Hepatic stellate cell (primary cell): ENCODE measurements at places on chromosomes 7 and 10.
A peak's percentile ranks its signal among the peaks of the same experiment; 100 is the strongest.

- no peak for DNase-seq
Measured at GRCh38 chr7:153381275-153382040, 621.9 kb downstream of the ACTR3B start.

DNA sequence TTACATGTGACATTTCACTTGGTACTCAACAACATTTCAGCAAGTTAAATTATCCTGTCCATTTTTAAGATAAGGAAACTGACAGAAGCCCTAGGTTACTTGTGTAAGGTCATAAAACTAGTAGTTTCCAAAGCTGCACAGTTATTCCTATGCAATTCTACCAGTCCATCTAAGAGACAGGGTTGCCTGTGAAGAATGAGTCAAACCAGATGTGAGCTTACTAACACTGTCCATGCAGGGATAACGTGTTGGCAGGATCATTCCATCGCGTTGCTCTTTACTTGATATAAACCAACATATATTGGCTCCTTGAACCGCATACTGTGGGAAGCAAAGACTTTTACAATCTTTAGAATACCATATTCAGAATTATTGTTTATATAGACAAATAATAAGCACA, 280.9 kb upstream of the HGF start:
- no peak for DNase-seq

DNA sequence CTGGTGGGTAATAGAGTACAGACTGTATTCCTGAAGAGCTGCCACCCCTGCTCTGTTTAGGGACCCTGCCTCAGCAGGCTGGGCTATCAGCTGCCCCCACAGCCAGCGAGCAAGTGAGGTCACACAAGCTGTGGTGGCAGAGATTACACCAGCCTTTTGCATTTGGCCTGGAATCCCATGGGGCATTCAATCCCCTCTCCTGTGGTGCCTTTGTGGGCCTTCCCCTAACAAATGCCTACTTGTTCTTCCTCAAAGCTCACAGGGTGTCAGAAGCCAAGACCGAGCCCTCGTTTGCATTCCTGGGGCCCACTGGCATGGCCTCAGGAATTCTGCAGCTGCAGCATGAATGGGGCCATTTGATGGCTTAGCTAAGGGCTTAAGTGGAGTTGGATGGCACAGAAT, 212.7 kb upstream of the PHYHIPL start:
- DNase-seq, result no peak

DNA sequence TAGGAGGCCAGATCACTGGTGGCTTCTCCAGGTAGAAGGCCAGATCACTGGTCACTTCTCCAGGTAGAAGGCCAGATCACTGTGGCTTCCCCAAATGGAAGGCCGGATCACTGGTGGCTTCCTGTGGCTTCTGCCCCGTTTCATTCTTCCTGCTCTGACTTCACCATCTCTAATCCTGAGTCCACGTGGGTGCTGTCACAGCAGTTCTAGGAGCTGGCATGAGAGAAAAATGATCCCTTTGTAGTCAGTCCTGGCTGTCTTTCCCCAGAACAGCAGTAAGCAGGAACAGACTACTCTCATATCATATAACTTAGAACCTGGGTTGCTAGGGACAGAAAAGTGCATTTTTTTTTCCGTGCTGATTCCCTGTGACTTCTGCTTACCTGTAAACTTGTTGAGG, 90.9 kb downstream of the ACTR3B start:
- DNase-seq, result no peak

DNA sequence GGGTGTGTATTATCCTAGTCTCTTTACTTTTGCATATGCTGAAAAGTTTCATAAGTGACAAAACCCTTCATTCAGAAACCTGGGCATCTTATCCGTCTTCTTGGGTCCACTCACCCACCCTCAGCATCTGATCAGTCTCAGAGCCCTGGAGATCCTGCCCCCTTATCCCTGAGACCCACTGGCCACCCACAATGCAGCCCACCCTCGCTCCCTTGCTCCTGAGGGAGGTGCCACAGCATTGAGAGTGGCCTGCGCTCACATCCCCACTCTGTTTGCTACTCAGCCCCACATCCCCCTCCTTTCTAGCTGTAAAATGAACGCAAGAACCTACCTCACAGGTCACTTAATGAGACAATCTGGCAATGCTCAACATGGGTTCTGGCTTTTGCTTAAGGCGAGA, 27.3 kb downstream of the PDIA4 start:
- DNase-seq, result no peak

DNA sequence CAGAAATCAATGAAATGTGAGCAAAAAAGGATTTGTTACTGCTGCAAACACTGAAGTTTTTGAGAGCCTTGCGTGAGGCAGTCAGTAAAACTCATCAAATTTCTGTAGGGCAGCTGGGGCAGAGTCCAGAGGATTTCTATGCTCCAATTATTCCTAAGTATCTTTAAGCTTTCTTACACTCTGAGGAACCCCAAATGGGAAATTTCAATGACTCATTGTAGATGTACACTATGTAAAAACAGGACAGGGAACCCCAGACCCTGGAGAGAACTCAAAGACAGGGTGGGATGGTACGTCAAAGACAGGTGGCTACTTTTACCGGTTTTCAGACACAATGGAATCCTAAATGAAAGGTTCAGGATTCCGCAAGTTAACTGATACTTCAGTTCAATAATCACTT, 120.2 kb downstream of the TNS3 start:
- DNase-seq, result no peak

- DNase-seq, result peak; percentile 23
Measured at GRCh38 chr10:60203993-60204618, 185.6 kb downstream of the ANK3 start.

DNA sequence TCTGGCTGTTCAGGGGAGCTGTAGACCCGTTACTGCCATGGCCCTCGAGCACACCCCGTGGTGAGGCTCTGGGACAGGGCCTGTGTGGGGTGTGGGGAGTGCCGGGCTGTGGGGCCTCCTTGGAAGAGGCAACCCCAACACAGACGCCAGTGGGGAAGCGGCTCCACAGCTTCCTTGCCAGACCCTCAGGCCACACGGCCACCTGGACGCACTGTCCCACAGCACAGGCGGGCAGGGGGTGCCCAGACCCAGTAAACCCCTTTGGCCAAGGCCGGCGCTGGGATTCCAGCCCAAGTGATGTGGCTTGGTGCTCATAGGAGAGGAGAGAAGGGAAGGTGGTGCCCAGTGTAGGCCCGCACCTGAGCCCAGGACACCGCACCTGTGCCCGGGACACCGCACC, 12.9 kb upstream of the NKX6-2 start:
- no peak for DNase-seq

- no peak for DNase-seq
Measured at GRCh38 chr7:47255441-47255840, 326.5 kb downstream of the TNS3 start.

DNA sequence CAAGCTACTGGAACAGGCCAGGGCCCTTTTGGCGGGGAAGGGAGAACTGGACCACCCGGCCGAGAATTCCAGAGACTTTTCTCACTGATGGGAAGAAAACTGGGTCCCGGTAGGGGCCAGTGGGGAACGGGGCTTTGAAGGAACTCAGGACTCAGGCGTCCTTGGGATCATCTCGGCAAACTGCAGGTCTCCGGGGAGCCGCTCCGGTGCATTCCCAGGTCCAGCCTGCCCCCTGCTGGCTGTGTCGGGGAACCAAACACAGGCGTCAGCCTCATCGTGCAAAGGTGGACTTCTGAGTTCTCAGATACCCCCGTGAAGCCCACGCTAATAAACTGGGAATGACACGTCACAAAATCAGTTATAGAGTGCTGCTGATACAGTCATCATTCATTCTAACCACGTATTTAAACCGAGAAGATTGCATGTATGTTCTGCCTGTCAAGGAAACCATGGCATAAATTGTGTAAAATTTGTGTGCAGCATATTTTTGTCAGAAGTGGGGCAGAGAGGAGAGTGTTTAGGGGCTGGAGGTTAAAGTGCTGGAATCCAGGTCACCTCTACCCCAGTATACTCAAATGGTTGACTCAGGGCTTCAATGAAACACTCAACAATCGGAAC, 76.1 kb upstream of the CPXM2 start:
- DNase-seq, result peak; percentile 74

DNA sequence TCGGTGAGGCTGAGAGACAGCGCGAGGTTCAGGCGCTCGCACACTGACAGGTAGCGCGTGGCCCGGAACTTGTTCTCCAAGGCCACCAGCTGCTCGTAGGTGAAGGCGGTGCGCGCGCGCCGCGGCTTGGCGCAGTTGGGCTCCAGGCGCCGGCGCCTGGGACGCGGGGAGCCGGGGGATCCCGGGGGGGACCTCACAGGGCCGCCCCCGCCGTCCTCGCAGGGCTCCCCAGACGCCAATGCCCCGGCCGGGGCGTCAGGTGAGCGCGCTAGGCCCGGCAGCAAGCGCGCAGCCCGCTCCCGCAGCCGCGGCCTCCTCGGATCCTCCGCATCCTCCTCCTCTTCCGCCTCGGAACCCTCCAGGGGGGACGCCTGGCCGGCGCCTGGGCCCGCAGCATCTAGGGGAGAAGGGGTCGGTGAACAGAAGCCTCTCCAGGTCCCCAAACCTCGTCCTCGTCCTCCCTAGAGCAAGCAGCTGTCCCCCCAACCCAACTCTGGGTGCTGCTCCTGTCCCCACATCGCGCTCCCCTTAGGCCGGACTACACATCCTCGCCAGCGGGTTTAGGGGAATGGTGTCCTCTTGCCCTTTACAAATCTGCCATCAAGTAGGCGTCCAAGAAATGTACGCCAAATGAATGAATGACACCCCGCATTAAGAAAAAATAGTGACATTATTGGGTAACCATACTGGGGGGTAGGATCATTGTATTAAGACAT, 1.9 kb downstream of the NKX1-2 start:
- no peak for DNase-seq

DNA sequence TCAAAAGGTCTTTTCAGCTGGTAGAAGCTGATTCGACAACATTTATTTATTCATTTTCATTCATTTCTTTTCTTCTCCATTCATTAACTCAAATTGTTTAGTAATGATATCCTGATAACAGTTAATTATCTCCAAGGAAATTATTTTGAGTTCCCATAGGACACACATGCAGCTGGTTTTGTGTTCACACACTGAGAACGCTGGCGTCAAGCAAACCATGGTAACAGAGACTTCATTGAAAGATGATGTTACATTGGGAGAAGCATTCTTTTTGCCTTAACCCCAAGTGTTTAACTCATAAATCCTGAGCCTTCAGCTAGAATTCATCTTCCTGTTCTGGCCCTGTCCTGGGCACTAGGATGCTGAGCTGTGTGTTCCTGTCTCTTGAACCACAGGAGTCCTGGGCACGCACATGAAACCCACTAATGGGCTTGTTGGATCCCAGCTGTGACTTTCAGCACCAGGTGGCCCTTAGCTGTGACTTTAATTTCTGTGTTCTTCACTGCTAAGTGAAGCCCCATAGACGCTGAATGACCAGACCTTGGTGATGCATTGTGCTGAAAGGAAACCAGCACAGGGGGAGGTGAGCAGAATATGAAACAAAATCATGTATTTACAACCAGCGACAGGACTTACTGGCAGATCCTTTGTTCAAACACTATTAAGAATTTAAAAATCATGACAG, 121.5 kb upstream of the PRSS58 start:
- no peak for DNase-seq

GRCh38 chr7:22114440-22114981, 168.8 kb upstream of the CDCA7L start:
- DNase-seq, result no peak

GRCh38 chr10:11444531-11445228, 166.8 kb downstream of the USP6NL start:
- DNase-seq, result no peak

DNA sequence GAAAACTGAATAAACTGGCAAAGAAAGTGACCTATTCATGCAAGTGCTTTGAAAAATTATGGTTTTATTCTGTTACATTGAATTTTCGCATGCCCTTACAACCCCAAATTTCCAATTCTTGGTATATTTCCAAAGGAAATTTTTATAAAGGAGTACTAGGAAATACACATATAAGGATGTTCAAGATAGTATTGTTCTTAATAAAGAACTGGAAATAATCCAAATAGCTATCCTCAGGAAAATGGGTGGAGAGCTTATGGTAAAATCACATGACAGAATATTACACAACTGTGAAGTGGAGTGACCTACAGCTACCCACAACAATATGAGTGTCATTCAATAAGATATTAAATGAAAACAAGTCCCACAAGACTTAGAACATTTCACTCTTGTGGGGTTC, 138.9 kb upstream of the BMPER start:
- DNase-seq, result no peak

DNA sequence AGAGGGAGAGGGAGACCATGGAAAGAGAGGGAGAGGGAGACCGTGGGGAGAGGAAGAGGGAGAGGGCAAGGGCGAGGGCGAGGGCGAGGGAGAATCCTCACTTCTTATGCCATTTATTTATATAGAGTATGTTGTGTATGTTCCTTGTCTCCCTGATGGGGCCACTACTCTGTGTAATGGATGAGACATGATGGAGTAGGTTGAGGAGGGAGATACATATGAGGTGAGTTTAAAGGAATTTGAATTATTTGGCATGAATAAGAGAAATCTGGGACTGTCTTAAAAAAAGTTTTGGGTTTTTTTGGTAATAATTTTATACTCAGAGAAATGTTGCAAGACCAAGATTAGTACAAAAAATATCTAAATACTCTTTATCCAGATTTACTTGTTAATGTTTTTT, 20.1 kb downstream of the CCSER2 start:
- peak; percentile 61 for DNase-seq

DNA sequence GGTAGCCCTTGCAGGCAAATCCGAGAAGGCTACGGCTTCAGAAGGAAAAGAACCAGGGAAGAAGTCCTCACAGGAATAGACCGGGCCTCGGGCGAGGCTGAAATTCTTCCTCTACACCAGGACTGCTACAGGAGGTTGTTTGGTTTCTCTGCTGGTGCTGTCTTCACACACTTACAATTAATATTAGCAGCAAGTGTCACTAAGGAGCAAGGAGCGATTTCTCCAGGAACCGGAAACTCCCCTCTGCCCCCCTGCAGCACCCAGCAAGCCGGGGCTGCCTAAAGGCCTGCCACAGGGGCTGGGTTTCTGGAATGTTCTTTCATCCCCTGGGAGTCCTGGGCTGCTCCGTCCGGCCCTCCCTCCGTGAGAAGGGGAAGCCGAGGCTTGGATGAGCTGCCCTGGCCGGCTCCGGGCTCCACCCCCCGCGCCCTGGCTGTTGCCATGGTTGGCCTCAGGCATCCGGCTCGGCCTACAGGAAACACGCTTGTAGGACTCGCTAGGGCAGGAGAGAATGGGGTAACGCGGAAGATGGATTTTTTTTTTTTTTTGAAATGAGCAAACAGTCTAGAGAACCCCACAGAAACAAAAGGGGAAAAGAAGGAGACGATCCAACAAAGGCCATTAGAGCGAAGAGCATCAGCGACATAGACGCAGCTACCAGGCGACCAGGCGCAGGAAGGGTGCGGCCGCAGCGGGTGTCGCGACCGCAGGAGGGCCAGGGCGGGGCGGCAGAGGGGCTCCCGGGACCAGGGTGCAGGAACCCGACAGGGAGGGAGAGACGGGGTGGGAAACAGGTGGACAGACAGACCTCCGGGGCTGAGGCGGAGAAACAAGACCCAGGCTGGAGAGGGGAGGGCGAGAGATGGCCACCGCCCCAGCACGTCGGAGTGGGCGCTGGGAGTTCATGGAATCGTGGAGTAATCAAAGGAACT, 33.0 kb downstream of the EN2 start:
- DNase-seq, result peak; percentile 42
